Activated CD8-positive, alpha-beta memory T cell treated with anti-CD3 and anti-CD28 coated beads for 1 hour (primary cell): ENCODE measurements at places on chromosomes 12 and 14.

DNA sequence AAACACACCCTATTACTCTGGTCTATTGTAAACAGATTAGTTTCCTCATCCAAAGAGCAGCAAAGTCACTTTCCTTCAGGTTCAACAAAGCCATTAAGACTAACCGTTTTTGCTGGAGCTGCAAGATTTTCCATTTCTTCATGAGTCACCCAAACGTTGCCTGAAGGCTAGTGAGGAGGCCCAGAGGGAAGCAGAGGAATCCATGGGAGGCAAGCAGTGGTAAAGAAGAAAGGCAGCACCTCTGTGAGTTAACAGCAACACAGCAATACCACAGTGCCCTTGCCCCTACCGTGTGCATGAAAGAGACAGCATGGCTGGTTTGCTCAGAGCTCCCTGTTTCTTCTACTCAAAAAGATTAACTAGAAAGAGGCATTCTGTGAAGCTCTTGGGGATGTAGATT is 206.3 kb downstream of the ACSS3 start:
- no peak for DNase-seq

DNA sequence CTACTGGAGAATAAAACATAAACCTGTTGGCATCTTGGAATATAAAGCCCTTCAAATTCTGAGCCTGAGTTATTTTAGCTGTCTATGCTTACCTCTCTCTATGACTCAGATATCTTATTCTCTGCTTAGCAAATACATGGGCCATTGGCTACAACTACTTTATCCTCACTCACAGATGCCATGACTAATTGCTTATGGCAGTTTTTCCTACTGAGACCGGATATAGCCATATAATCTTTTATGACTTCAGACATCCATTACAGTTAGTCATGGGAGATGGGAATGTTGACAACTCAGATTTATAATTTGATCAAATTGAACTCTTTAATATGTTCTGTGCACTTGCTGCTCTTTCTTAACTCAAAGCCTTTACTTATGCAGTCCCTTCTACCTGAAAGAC is 502.4 kb upstream of the ATP2B1 start:
- DNase-seq = no peak

GRCh38 chr12:103802586-103802886 is 38.5 kb downstream of the NT5DC3 start:
- DNase-seq = no peak

GRCh38 chr12:88951860-88952561 is 371.7 kb upstream of the KITLG start:
- no peak for DNase-seq

DNA sequence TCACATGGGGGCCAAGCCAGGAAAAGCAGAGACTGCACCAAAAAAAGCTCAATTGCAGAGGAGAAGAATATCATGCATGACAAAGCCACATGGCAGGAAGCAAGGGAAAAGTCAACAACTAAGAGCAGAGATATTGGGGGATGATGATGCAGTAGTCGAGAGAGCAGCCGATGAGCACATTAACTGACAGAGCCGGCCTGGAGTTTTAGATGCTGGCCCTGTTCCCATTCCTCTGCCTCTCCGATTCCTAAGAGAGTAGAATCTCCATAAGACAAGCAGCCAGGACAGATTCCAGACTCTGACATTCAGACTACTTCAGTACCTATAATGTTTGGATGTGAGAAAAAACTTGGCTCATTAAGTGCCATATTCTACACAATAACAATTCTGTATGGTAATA is 155.9 kb downstream of the KCNH5 start:
- DNase-seq = no peak

DNA sequence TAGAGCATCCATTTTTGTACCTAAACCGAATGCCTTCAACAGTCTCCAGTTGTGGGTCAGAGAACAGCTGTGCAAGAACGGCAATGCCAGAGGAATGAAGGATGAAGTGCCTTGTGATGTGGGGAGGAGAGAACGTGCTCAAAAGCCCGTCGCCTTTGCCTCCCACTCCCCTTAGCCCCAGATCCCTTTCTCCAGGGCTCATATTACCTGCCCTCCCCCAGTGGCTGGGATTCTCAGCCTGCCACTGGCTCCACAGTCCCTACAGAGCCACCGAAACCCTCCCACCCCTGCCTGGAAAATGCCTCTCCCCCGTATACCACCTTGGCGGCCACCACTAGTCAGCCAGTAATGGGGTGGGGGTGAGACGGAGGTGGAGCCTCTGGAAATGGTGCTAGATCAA is 158.5 kb downstream of the ZFP36L1 start:
- DNase-seq = no peak

DNA sequence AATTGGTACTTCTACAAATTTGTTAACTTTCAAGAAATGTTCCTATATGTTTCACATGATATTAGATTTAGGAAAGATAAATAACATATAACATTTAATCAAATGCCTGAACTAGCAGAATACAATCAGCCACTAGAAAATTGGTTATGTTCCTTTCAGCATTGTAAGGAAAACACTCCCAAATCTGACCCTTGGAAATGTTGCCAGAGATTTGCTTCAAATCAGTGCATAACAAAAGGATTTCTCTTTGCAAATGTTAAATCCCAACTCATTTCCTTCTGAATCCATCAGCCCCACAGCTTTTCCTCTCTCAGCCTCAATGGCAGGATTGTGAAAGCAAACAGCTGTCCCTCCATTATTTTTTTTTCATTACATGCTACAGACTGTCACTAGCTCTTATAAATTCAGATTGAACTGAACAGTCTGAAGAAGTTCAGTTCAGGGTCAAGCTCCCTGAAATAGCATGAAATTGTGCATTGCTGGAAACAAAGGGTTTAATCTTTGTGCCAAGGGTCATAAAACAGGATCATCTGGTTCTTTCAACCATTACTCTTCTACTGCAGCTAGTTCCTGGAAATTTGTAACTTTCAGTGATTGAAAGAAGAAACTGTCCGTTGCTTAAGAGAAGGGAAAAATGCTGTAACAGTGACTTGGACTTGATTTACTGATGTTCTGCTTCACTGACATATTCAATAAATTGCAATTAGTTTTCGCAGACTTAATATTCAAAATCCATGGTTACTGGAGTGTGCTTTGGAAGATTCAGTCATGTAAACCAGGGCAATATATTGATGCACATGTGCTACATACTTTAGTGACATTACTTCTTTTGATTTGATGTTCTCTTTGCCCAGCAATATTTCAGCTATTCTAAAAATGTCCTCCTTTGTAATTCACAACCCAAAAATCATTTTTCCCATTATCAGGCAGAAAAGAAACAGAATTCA is 246.4 kb downstream of the RPL10L start:
- no peak for DNase-seq

- DNase-seq = no peak
Measured at GRCh38 chr14:53858345-53858684, 98.3 kb downstream of the BMP4 start.

GRCh38 chr12:11976005-11976404 is 94.7 kb upstream of the BCL2L14 start:
- no peak for DNase-seq
